HS-27A (cell line): ENCODE measurements at places on chromosomes 5 and 9.

DNA sequence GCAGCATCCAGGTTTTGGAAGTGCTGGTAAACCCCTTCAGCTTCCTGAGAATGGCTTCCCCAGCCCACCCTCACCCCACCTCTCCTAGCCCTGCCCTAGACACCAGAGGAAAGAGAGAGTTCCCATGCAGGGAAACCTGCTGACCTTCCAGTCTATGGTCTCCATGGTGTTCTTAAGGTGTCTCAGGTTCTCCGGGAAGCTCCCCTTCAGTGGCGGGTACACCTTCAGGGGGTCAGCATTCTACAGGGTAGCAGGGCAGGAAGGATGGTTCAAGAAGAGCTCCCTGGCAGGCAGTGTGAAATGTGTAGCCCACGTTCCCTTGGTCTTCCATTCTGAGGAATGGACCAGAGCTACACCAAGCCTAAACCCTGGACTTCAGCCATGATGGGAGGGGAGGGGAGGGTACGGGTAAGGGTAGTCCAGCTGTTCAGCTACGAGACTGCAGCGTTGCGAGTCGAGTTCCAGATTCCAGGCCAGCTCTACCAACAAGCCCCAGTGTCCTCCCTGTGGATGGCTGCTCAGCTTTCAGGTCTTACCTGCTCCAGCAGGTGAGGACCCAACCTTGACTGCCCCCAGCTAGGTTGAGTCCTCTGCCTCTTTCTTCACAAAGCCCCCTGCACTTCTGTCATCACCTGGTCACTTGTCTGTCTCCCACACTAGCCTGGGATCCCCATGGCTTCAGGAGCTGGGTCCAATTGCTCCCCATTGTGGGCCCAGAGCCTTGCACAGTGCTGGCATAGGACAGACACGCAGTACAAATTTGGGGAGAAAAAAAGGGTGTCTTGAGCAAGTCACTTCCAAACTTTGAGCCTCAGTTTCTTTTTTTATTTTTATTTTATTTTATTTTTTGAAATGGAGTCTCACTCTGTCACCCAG lies 7.5 kb downstream of the CD74 start:
- DNase-seq, result no peak

GRCh38 chr9:133727277-133727875 lies 10.8 kb downstream of the SARDH start:
- no peak for DNase-seq

- DNase-seq, result no peak
These were observed 780.3 kb downstream of the KCTD16 start for GRCh38 chr5:144950996-144951395.

- no peak for DNase-seq
These were observed 157.0 kb upstream of the PPP1R2B start for GRCh38 chr5:156693113-156693512.

- DNase-seq, result no peak
These were observed 5.6 kb upstream of the IARS1 start for GRCh38 chr9:92299116-92299515.

DNA sequence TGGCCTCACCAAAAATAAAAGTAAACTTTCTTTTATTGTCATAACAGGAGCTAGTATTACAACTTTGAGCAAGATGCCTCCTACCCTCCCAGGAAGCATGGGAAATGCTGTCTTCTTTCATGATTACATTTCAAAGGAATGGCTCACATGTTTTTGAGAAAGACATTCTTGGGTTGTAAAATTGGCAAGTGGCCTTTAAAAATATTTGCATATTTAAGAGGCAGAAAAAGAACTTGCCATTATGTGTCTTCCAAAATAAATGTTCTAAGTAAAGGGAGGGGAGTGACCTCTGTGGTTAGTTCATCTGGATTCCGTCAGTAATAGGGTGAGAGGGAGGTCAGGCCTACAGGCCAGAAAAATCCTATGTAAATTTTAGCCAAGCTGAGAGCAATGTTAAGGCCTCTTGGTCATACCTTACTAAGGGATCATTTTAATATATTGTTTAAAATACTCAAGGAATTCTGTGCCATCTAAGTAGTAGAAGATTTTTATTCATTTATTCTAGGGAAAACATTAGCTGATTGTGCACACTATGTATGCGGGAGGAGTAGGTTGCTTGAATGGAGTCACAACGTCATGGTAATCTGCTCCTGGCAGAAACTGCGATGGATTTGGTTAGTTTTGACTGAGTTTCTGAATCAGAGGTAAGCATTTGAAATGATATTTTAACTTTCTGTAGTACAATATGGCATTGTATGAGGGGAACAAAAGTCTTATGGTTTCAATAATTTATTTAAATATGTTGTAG lies 1485.7 kb upstream of the CDH9 start:
- peak; percentile 58 for DNase-seq

GRCh38 chr9:90198956-90199355 lies 443.7 kb downstream of the DIRAS2 start:
- no peak for DNase-seq

GRCh38 chr5:11683666-11684065 lies 220.6 kb downstream of the CTNND2 start:
- DNase-seq, result no peak

GRCh38 chr5:146521403-146522106 lies 5.6 kb upstream of the GPR151 start:
- no peak for DNase-seq

DNA sequence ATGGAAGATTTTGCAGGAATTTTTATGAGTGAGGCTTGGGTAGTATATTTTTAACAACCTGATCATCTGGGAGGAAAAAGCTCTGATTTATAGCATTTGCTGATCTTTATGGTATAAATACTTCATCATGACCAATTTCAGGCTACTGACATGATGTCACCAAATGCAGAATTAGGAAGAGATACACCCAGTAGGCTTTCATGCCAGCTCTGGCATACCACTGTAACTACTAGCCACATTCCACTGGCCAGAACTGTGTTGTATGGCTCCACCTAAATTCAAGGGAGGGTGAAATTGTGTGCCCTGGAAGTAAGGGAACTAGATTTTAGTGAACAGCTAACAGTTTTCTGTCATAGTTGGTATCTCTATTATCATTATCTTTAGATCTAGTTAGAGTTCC lies 17.6 kb downstream of the AP3S1 start:
- no peak for DNase-seq

DNA sequence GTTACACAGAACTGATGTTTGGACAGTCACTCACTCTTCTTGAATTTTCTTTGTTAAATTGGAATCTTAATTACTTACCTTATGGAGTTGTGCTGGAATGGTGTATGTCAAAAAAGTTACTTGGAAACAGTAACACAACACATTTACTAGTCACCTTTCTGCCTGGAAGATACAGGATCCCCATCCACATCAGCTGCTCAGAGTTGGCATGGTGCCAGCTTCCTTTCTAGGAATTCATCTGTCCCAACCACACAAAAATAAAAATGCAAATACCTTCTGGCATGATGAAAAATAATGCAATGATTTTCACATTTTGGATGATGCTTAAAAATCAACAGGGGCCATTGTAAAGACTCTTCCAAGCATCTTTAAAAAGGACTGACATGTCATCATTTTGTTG lies 341.5 kb downstream of the TMEM38B start:
- DNase-seq, result no peak

GRCh38 chr5:113124914-113125313 lies 148.3 kb downstream of the DCP2 start:
- DNase-seq, result no peak

DNA sequence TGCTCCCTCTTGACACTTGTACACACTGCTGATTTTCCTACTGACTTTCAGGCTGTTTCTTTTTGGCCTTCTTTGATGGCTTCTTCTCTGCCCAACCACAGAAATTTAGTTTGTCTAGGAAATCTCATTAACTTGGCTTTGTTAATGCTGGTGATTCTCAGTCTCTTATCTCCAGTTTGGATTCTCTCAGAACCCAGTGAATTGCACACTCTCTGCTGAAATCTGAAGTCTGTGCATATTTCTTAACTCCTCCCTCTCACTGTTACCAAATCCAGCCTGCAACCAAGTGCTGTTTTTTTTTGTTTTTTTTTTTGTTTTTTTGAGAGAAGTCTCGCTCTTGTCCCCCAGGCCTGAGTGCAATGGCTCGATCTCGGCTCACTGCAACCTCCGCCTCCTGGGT lies 117.2 kb downstream of the CDC42SE2 start:
- DNase-seq, result no peak

DNA sequence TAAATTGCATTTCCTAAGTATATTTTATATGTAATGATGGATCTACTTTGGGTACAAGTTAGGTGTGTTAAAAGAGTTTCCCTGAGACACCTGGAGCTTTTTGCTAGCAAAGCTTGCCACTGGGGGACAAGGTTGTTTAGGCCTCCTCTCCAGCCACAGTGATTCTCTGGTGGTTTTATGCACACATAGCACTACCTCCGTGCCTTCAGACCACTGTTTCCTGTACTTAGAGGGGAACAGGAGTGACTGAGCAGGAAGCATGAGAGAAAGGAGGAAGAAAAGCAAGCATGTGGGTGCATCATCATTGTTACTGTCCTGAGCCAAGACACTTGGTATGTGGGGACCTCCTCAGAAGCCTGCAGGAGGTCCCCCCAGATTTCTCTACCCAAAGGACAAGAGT lies 272.1 kb downstream of the RASEF start:
- DNase-seq, result no peak

- no peak for DNase-seq
These were observed 15.0 kb downstream of the GLIPR2 start for GRCh38 chr9:36151316-36152210.

- DNase-seq, result no peak
These were observed 28.2 kb downstream of the SARDH start for GRCh38 chr9:133709691-133710571.

DNA sequence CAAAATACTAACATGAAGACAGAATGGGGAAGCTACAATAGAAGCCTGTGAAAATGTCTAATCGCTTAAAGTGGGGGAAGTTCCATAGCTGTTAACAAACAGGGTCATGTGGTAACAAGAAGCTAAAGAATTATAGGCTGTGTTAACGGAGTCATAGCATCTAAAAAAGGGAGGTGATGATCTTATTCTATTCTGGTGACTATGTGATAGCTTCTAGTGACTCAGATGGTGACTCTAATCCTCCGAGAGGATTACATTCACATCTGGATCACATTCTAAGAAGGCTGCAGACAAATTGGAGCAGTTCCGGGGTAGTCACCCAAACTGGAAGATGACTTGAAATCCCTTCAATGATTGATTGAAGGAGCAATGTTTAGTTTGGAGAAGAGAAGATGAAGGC lies 142.1 kb downstream of the LIFR start:
- DNase-seq, result no peak

DNA sequence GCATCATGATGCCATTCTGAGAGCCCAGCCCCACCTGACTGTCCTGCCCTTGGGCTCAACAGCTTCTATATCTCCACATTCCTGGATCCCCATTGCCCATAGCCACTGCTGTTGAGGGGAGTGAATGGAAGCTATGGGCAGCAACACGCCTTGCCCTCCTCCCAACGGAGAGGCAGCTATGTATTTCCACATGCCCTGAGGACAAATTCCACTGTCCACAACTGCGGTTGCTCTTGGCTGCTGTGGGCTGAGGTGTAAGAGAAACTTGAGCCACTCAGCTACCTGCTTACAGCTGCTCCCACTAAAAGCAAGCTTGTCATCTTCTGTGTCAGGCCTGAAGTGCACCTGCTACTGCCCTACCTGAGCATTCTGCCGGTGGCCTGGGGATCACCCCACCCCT lies 222.9 kb downstream of the PSAT1 start:
- DNase-seq, result no peak

- no peak for DNase-seq
These were observed 45.6 kb upstream of the IER5L start for GRCh38 chr9:129223551-129224208.

GRCh38 chr5:130874861-130875417 lies 290.1 kb downstream of the HINT1 start:
- DNase-seq, result no peak

- DNase-seq, result no peak
These were observed 1275.4 kb upstream of the C9orf72 start for GRCh38 chr9:28848671-28849070.

GRCh38 chr9:37329576-37329975 lies 92.9 kb upstream of the GRHPR start:
- DNase-seq, result no peak

GRCh38 chr5:96812851-96813250 lies 5.1 kb upstream of the ERAP1 start:
- no peak for DNase-seq

DNA sequence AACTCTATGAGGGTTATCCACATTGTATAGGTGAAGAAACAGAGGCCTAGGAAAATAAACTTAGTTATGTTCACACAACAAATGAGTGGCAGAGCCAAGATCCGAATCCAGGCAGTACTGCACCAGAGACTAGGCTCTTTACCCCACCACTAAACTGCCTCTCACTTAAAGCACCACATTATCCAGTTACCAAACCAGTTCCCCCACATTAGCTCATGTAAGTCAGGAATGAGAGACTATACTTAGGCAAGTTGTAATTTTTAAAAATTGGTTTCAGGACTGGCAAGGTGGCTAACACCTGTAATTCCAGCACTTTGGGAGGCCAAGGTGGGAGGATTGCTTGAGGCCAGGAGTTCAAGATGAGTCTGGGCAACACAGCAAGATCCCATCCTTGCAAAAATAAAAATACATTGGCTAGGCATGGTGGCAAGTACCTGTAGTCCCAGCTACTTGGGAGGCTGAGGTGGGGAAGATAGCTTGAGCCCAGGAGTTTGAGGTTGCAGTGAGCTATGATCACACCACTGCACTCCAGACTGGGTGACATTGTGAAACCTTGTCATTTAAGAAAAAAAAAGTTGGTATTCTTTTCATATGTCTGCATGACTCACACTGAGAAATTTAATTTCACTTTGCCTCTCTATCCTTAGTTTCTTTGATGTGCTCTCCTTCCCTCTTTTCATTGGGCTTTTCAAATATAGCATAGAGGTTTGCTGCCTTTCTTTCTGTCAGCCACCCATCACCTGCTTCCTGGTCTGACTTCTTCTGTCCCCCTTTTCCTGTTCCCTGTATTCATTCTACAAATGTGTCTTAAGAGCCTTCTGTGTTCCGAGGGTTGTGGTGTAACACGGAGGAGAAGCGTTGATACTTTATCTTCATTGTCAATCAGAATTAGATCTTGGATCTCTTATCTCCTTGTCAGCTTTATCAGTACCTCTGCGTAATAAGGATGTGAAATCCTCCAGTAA lies 64.7 kb downstream of the ERMP1 start:
- no peak for DNase-seq

- no peak for DNase-seq
These were observed 524 bp downstream of the PRR7 start for GRCh38 chr5:177447066-177447610.

GRCh38 chr5:159650803-159651202 lies 265.5 kb upstream of the ADRA1B start:
- DNase-seq, result no peak

DNA sequence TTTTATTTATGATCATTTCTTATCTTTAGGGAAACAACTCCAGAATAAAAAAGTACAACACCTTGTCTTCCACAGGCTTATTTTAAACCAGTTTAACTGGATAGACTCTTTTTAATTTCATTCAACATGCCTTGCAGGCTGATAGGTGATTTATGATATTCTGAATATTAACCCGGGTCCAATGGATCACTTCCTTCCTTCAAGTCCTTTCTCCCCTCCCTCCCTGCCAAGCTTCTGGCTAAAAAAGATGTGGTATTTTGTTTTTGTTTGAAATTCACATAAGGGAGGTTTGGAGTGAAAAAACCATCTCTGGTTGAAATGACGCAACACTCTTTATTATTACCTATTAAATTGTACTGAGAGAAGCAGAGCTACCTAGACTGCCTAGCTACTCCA lies 265.3 kb downstream of the MLLT3 start:
- DNase-seq, result no peak
